Esophagus muscularis mucosa (tissue), 4 donors: ENCODE measurements at places on chromosomes 7 and 10. TPM values are rescaled to one million over a fixed set of nuclear protein-coding genes. Genes with fewer than 3 reads are reported as not detected.

The SPDYE6 gene
- total RNA-seq: not detected

The VWA2 gene
- 0.17 TPM for total RNA-seq

The LLCFC1 gene
- total RNA-seq: not detected

The PON1 gene
- not detected for total RNA-seq

The ACHE gene
- total RNA-seq: 3.2 TPM

The AKR1C8 gene
- not detected for total RNA-seq

The FGF8 gene
- not detected for total RNA-seq

The ZNF503 gene
- 56.1 TPM for total RNA-seq

The TRIM73 gene
- 0.83 TPM for total RNA-seq

GRCh38 chr10:79020015-79020491 lies 48.7 kb upstream of the ZMIZ1 start:
- no peak for DNase-seq

GRCh38 chr10:130189608-130190054 lies 53.4 kb downstream of the GLRX3 start:
- no peak for DNase-seq

DNA sequence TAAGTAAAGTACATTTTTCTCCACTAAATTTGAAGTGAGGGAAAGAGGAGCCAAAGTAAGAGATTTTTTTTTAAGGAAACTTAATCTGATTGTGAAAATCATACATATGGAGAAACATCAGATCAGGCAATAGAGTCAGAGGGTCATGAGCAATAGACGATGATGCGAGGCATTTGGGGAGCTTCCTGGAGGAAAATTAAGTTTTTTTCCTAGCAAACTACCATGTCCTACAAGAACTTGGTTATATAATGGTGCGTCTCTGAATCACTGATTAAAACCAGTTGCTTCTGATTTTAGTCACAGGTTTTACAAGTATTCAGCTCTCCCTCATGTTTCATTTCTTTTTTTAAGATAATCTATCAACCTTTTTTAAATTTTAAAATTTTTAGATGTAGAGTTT lies 52.1 kb upstream of the MTURN start:
- DNase-seq: no peak

GRCh38 chr7:90747516-90747915 lies 151.4 kb downstream of the CDK14 start:
- DNase-seq: no peak

DNA sequence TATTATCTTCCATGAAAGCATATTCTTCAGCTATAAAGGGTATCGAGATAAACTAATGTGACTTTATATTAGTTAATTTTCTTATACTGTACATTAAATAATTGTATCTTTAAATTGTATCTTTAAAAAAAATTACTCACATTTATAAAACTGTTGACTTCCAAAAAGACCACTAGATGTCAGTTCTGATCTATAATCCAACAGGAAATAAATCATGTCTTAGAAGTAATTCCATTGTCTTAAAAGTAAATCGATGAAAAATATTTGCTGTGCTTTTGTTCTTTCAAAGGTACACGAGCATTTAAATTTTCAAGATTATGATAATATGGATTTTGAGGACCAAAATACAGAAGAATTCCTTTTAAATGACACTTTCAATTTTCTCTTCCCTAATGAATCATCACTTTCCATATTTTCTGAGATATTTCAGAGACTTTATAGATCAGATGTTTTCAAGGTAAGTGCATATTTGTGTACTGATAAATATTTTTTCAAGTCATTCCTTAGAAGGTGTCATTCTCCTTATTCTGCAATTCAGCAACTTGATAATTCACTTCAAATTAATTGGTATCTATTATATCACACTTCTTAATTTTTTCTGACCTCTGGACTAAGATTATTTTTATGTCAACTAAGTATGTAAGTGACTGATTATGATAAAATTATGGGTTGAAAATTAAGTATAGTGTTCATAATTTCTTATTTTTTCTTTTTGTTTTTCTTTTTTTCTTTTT lies 138.5 kb downstream of the CPED1 start:
- no peak for DNase-seq

DNA sequence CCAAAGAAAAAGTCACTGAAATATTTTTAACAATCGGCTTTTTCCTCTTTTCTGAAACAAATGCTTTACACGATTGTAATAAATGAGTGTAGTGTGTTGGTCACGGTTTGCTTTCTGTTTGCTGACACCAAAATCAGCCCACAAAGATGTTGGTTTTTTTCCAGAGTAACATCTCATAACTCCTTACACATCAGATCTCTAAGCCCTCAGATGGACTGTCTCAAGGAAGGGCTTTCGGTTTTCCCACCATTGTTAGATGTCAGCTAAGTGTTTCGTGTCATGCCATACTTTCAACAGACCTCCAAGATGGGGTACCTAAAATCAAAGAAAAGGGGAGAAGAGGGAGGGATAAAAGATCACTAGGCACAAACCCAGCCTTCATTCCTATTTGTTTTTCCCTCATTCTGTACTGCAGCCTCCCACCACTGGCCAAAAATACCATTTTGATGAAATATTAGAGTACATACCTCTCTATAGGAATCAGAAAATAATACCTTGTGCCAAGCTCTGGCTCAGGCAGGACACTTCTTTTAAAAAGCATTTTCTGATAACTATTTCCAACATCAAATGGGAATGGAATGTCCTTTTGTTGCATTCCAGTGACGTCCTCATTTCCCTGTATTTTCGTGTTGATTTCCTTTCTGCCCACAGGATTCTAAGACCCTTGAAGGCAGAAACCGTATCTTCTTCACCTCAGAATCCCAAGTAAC lies 159.1 kb downstream of the DGKI start:
- DNase-seq: no peak

GRCh38 chr10:50561266-50561665 lies 62.5 kb downstream of the SGMS1 start:
- DNase-seq: no peak

GRCh38 chr7:41006306-41006995 lies 696.4 kb downstream of the INHBA start:
- peak; percentile 12 for DNase-seq

- DNase-seq: no peak
Measured at GRCh38 chr10:109174526-109174925, 748.8 kb downstream of the XPNPEP1 start.

DNA sequence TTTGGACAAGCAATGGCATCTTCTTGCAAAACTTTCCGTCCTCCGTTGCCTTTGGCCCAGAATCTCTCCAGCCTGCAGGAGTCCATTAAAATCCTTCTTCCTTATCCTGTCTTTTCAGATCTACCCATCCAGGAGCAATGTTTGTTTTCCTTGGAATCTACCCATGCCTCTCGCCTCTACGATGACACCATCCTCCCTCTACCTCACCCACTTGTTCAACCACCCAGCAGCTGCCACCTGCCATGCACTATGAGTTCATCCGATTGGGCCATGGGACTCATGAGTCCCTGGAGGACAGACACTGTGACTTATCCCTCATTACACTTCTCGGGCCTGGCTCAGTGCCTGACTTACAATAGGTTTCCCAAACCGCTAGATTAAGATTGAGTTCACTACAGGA lies 26.8 kb upstream of the MGMT start:
- no peak for DNase-seq

DNA sequence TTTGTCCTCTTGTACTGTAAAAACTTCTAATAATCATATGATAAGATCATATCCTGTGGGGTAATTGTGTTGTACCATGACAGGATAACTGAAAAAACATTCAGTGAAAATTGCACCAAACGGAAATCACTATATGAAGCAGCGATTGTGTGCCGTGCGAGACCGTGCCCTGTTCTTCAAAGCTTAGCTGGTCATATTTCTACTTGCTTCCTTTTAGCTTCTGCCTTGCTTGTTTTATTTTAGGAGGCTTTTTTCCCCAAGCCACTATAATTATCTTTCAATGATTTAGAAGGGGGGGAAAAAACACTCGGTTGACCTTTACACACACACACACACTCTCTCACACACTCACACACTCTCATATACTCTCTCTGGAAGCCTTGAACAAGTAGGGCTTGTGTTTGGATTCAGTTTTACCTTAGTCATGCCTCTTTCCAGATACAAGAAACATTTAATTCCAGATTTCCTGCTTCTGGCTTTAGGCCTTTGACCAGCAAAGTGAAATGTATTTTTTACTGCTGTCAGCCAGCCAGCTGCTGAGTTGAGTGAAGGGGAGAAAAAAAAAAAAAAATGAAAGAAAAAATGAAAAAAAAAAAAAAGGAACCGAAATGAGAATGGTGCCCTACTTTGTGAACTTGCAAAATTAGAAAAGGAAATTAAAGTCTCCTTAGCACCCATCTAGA lies 181.4 kb downstream of the ARID5B start:
- no peak for DNase-seq

DNA sequence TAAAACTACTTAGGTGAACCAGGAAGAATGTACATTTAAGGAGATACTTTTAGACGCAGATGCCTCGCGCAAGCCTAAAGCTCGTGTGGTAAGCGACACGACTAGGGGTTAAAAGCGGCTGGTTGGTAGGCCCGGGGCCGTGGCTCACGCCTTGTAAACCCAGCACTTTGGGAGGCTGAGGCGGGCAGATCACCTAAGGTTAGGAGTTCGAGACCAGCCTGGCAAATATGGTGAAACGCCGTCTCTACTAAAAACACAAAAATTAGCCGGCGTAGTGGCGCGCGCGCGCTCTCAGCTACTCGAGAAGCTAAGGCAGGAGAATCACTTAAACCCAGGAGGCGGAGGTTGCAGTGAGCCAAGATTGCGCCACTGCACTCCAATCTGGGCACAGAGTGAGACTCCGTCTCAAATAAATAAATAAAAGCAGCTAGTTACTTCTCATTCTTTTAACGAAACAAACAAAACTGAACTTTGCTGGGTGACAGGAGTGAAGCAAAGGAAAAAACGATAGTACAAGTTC lies 879 bp downstream of the NUDT5 start:
- no peak for DNase-seq

DNA sequence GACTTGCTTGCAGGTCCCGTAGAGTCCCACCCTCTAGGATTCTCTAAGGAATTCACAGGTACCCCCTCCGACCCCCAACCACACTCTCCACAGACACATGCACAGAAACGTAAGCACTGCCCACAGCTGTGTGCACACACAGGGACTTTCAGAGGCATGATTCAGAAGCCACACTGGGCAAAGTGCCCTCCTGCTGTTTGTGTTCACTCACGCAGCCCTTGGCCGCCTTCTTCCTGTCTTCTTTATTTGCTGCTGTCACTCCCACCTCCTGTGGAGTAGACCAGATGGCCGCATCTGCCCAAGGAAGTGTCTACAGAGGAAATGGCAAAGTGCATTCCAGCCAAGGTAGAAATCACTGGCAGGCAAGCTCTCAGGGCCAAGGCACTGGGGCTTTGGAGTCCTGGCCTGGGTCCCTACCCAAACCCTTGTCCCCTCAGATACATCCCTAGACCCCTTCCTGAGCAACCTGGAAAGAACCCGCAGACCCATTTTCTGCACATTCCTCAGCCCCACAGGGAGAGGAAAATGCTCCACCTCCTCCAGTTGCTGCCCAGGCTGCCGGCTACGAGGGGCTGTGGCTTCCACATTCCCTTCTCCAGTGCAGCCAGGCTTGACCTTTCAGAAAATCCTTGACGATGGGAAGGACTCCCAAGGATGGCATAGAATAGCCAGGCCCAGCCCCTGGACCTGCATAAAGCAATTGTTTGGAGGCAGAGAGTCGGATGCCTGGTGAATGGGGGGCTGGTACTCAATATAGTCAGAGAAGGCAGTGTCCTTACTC lies 21.6 kb upstream of the GIMAP8 start:
- no peak for DNase-seq

GRCh38 chr10:22986771-22987542 lies 59.1 kb downstream of the ARMC3 start:
- no peak for DNase-seq

DNA sequence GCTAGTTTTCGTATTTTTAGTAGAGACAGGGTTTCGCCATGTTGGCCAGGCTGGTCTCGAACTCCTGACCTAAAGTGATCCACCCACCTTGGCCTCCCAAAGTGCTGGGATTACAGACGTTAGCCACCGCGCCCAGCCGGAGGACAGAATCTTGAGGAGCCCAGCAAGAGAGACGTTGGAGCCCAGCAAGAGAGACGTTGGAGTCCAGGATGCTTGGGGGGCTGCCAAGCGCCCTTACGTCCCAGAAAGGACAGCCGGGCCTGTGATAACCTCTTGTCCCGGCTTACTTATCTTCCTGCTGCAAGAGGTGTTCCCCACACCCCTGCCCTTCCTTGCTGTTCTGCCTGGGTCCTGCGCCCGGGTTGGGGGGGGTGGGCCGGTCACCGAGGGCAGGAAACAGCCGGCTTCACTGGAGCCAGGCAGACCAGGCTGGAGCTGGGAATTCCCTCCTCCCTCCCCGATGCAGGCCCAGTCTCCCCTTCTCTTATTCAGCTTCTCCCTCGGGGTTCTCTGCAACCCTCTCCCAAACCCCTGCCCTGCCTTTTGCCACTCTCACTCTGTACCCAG lies 1.9 kb upstream of the EPHB4 start:
- DNase-seq: no peak

- DNase-seq: no peak
Measured at GRCh38 chr7:37893359-37893758, 23.3 kb downstream of the SFRP4 start.

- DNase-seq: no peak
Measured at GRCh38 chr10:79158402-79159097, 89.8 kb downstream of the ZMIZ1 start.

GRCh38 chr10:72310636-72311035 lies 36.9 kb downstream of the DDIT4 start:
- no peak for DNase-seq

DNA sequence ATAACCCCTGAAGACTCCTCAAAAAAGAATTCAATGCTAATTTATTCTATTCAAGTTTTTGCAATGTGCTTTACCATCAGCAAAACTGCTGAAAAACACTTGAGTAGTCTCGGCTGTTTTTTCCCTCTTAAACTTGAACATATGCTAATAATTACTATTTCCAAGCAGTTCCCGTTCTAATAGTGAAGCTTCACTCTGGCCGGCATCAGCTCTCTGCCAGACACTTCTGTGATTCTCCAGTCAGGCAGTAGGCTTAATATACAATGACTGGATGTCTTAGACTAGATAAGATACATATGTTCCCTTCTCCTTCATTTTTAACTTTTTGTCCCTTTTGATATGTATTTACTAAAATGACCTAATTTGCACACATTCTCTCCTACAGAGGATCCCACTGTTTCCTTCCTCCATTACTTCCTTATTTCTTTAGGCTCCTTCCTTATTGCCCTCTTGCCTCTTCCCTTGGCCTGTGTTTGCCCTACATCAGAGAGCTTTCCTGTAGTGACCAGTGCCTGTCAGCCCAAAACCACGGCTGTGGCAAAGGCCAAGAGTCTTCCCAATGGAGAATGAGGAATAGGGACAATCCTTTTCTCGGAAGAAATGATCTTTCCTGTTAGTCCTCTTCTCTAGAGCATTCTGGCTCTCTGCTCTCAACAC lies 23.5 kb downstream of the HEPACAM2 start:
- no peak for DNase-seq
